ENCODE measurements at places on chromosomes 6 and 20.
A peak's percentile ranks its signal among the peaks of the same experiment; 100 is the strongest.

DNA sequence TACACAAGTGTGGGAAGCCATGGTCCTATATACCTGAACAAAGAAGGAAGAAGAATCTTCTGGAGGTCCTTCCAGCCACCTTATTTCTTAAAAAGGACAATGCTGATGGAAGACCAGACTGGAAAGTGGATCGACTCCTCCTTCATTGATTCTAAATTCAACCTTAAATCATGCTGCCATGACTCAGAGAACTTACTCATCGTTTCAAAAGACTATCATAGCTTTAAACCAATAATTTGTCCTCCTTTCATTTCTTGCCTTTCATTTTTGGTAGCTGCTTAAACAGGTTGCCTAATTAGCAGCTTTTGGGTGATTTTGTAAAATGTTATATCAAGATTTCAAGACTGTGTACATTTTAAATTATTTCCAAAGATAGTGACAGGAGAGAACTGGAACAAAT, 60.8 kb downstream of the RTN4IP1 start:
- DNase-seq: no peak

- DNase-seq: no peak
These were observed 190.3 kb downstream of the ZDHHC14 start for GRCh38 chr6:157571269-157571668.

DNA sequence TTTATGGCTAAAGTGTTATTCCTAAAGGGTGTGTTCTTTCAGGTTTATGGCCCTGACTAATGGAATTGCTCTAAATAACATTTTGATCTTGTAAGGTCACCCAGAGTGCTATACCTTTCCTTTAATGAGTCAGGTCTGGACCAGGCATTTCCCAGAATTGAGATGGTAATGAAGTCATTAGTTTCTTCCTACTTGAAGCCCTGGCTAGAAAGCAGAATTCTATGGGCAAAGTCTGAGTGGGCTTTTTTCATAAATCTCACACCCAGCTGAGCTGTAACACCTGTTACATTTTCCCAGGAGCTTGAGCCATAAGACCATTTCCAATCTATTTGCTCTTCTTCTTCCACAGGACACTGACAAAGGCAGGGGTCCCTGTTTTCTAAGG, 122.0 kb upstream of the ID4 start:
- DNase-seq: no peak

DNA sequence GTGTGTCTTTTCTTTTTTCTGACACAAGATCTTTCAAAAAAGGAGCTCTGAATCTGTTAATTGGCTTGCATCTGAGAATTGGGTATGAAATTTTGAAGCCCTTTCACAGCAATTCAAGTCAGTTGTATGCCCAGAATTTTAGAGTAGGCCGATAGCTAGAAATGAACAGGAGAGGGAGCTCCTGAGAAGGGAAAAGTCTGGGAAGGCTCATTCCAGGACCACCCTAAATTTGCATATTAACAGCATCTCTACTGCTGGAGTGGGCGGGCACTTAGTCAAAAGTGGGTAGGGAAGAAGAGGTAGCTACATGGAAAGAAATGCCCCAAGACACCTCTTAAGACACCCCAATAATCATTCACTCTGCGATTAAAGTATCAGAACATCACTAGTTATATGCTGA, 928.3 kb downstream of the TBC1D32 start:
- DNase-seq: no peak

- peak; percentile 11 for DNase-seq
These were observed 15.7 kb downstream of the BMP7 start for GRCh38 chr20:57250607-57251343.

DNA sequence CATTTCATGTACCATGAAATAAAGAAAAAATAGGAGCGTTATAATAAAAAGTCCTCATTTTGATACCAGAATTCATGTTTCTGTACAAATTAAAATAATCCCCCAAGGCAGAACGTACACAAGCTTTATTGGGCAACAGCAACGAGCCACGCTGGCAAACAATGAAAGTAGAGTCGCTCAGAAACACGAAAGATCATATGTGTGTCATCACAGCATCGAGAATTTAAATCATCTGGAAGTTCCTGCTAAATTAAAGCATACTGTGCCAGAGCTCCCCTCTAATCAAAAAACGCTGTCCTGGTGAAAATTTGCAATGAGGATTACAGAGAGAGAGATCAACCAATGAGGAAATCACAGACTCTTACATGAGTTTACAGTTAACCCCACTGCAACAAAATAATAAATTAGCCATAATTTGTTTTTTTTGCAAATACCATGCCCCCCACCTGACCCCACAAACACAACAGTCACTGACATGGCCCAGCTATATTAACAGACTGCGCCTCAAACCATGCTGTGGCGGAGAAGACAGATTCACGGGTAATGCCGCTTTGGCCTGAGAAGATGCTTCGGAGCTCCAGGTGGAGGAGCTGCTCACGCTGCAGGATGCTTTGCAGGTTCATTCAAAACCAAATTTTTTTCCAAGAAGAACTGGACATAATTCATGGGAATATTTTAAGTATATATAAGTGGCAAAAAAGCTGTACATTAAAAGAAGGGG, 54.3 kb upstream of the NFATC2 start:
- no peak for DNase-seq

Measured in choroid plexus epithelial cell (primary cell).